Aorta (tissue), 5 donors: ENCODE measurements at places on chromosomes 13 and 19. TPM values are rescaled to one million over a fixed set of nuclear protein-coding genes. Genes with fewer than 3 reads are reported as not detected.

ACP5 gene
- polyA plus RNA-seq = 45.3 TPM

NANOS3 gene
- polyA plus RNA-seq = 2.5 TPM

SIGLEC9 gene
- polyA plus RNA-seq = 1.1 TPM

COL4A2 gene
- 117 TPM for polyA plus RNA-seq

STOML3 gene
- not detected for polyA plus RNA-seq

HCN2 gene
- 0.13 TPM for polyA plus RNA-seq

OR10H4 gene
- not detected for polyA plus RNA-seq

SIGLEC11 gene
- polyA plus RNA-seq = 0.82 TPM

CEACAM7 gene
- polyA plus RNA-seq = 7.4 TPM

VSTM2B gene
- not detected for polyA plus RNA-seq

CABP5 gene
- not detected for polyA plus RNA-seq

LILRA5 gene
- 3.5 TPM for polyA plus RNA-seq

ZNF66 gene
- polyA plus RNA-seq = not detected

SLC10A2 gene
- polyA plus RNA-seq = not detected

DCLK1 gene
- 2.6 TPM for polyA plus RNA-seq

KLK3 gene
- polyA plus RNA-seq = 1.4 TPM

ZNF470 gene
- polyA plus RNA-seq = 3.3 TPM

ISYNA1 gene
- 535 TPM for polyA plus RNA-seq

CEACAM18 gene
- polyA plus RNA-seq = 0.63 TPM

EPS8L1 gene
- polyA plus RNA-seq = 0.38 TPM

MAMSTR gene
- polyA plus RNA-seq = 3.3 TPM

ETFB gene
- 98.8 TPM for polyA plus RNA-seq

LIM2 gene
- polyA plus RNA-seq = not detected

PCP2 gene
- not detected for polyA plus RNA-seq

PSG7 gene
- not detected for polyA plus RNA-seq

CEACAM20 gene
- not detected for polyA plus RNA-seq

ZNF491 gene
- 2.0 TPM for polyA plus RNA-seq

NEK5 gene
- polyA plus RNA-seq = not detected

LCP1 gene
- polyA plus RNA-seq = 36.2 TPM

SHKBP1 gene
- 150 TPM for polyA plus RNA-seq

TFDP1 gene
- 36.4 TPM for polyA plus RNA-seq

ATP8A2 gene
- not detected for polyA plus RNA-seq

TDRD12 gene
- polyA plus RNA-seq = 0.03 TPM

OXGR1 gene
- polyA plus RNA-seq = not detected

PRKCG gene
- not detected for polyA plus RNA-seq

PTH2 gene
- not detected for polyA plus RNA-seq

ATP1A3 gene
- not detected for polyA plus RNA-seq

B3GNT8 gene
- polyA plus RNA-seq = 7.4 TPM

CCDC169 gene
- polyA plus RNA-seq = 0.28 TPM

ZSCAN4 gene
- not detected for polyA plus RNA-seq

SAE1 gene
- polyA plus RNA-seq = 49.5 TPM

KLK8 gene
- not detected for polyA plus RNA-seq

C13orf42 gene
- not detected for polyA plus RNA-seq

KLF1 gene
- not detected for polyA plus RNA-seq

FGF21 gene
- polyA plus RNA-seq = not detected

SYMPK gene
- polyA plus RNA-seq = 98.6 TPM

CNFN gene
- 3.0 TPM for polyA plus RNA-seq

CGB2 gene
- 1.1 TPM for polyA plus RNA-seq
